Activated CD8-positive, alpha-beta memory T cell treated with anti-CD3 and anti-CD28 coated beads, Interleukin-2, amount 10 ng/mL, durations not matched to agents 7 days and 5 days (primary cell): ENCODE measurements at places on chromosomes 16 and 17. TPM values are rescaled to one million over a fixed set of nuclear protein-coding genes. Genes with fewer than 3 reads are reported as not detected.

The PSKH1 gene
- 21.6 TPM for total RNA-seq

The ALOX15B gene
- not detected for total RNA-seq

The KRT40 gene
- total RNA-seq = not detected

The KRT222 gene
- not detected for total RNA-seq

The SLFN5 gene
- 193 TPM for total RNA-seq

The TBC1D3G gene
- not detected for total RNA-seq

The CKLF gene
- 220 TPM for total RNA-seq

The NATD1 gene
- total RNA-seq = 1.8 TPM

The PYY gene
- not detected for total RNA-seq

The CHD9NB gene
- 0.79 TPM for total RNA-seq

The EPOP gene
- 20.1 TPM for total RNA-seq
